ENCODE measurements at places on chromosomes 12 and 14.

DNA sequence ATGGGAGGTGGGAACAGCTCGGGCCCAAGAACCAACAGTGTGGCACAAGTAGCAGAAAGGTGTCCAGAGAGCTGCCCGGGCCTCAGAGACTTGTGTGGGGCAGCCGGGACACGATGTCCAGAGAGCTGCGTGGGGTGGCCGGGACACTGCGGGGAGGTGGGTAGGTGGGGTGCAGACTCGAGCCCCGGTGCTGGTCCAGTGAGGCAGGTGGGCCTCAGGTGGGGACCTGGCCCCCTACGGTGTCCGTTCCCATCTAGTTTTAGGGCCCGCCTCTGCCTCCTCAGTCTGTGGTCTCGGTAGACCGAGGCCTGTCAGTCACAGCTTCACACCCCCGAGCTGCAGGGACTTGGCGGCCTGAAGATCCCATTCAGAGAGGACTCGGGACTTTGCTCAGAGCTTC lies 6.3 kb upstream of the FBRSL1 start:
- DNase-seq, result no peak

DNA sequence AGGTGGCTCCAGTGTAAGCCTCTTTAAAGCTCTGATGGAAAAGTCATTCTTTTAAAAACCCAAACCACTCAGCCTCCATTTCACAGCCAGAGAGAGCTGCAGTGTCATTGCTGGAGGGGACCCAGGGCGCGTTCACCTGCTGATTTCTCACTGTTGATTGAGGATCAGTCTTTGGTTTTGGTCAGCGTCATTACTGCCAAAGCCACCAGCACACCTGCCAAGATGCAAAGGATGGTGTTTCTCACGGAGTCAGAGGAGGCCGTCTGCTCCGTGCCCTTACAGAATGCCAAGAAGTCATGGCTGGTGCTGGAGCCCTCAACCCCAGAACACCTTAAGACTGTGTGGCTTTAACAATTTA lies 32.8 kb upstream of the BATF start:
- DNase-seq, result no peak

DNA sequence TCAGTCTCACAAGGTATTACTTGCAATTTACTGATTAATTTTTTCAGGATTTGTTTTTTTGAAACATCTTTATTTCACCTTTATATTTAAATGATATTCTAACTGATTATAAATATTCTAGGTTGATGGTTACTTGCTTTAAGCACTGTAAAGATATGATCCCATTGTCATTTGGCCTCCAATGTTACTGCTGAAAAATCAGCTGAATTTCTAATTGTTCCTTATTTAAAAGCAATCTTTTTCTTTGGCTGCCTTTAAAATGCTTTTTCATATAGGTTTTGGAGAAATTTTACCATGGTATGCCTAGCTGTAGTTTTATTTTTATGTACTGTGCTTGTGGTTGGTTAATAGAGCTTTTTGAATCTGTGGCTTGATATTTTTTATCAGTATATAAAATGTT lies 275.6 kb upstream of the PPFIA2 start:
- DNase-seq, result no peak

- DNase-seq, result no peak
Observed at GRCh38 chr12:48380596-48380995, 29.9 kb upstream of the ZNF641 start.

- no peak for DNase-seq
Observed at GRCh38 chr12:49761677-49762467, 20.5 kb downstream of the TMBIM6 start.

GRCh38 chr12:124490584-124491305 lies 76.7 kb downstream of the NCOR2 start:
- no peak for DNase-seq

DNA sequence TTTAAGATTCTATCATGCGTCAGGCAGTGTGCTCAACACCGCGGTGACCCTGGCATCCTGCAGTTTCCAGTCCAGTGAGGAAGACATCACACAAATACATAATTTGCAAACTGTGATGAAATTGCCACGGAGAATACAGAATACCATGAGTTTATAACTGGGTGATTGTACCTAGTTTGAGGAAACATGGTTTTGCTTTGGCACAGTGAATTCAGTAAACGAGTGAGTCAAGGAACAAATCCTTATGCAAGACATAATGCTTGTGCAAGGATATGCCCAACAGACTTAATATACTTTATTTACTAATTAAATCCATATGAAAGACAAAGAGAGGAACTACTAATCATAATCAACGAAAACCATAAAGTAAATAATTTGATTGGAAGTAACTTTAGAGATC lies 311.8 kb upstream of the TMTC1 start:
- DNase-seq, result no peak

DNA sequence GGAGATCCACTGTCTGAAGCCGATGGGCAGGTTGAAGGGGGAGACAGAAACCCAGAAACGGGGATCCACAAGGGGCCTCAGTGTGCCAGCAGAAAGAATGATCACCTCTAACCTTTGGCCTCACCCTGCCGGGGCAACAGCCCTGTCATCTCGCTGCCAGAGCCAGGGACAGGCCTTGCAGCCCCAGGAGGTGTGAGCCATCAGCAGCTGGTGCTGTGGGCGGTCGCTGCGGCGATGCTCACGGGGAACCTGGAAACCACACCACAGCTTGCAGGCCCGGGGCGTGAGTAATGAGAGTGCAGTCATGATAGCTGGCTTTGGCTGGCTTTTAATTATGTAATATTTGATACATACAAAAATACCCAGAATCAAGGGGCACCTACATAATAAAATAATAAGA lies 4.7 kb upstream of the TTC7B start:
- no peak for DNase-seq

GRCh38 chr14:68823434-68824206 lies 30.8 kb upstream of the ZFP36L1 start:
- no peak for DNase-seq

GRCh38 chr12:47837190-47838171 lies 17.8 kb upstream of the HDAC7 start:
- DNase-seq, result peak; percentile 85

- peak; percentile 59 for DNase-seq
Observed at GRCh38 chr12:143964-144649, 69.8 kb downstream of the SLC6A12 start.

- DNase-seq, result no peak
Observed at GRCh38 chr14:103118018-103118662, 5.1 kb upstream of the TNFAIP2 start.

GRCh38 chr12:26028953-26029735 lies 70.7 kb downstream of the RASSF8 start:
- peak; percentile 65 for DNase-seq

- no peak for DNase-seq
Observed at GRCh38 chr14:22648506-22648905, 4.4 kb upstream of the OR6J1 start.

- DNase-seq, result no peak
Observed at GRCh38 chr14:94113908-94114588, 3.5 kb downstream of the IFI27 start.

DNA sequence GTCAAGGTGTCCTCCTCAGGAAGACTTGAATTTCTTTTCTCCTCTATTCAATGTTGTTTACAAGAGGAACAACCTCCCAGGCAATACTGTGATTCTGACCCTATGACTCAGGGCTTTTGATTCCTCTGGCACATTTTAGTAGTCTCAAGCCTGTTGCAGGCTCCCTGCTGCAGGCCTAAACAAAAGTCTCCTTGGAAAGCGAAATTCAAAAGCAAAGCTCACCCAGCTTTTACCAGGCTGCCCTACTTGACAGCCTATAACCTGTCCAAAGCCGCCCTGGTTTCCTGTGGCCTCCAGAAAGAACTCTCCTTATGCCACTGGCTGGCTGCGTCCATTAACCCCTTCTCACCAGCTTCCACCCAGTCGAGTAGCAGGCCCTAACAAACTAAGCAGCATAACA lies 11.6 kb downstream of the FGD6 start:
- DNase-seq, result peak; percentile 61

- DNase-seq, result no peak
Observed at GRCh38 chr12:49369411-49370145, 2.3 kb downstream of the SPATS2 start.

- no peak for DNase-seq
Observed at GRCh38 chr12:67085699-67086098, 183.5 kb upstream of the CAND1 start.

DNA sequence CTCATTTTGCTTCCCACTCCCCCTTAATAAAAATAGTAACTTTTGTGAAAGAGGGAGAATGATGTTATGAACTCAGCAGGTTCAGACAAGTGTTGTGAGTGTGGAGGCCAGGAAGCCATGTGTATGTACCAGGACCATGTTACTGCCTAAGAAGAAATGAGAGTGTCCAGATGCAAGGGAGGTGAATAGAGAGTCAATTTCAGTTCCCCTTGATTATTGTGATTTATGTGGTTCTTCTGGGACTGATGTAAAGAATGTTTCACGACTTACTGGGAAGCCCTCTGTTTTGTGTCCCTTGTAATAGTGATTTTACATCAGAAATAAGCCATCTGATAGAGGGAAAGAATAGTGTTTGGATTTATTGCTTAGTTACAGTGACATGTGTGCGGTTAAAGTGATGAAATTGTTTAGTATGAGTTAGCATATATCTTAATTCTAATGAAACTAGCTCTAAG lies 32.5 kb downstream of the FBXO34 start:
- no peak for DNase-seq

DNA sequence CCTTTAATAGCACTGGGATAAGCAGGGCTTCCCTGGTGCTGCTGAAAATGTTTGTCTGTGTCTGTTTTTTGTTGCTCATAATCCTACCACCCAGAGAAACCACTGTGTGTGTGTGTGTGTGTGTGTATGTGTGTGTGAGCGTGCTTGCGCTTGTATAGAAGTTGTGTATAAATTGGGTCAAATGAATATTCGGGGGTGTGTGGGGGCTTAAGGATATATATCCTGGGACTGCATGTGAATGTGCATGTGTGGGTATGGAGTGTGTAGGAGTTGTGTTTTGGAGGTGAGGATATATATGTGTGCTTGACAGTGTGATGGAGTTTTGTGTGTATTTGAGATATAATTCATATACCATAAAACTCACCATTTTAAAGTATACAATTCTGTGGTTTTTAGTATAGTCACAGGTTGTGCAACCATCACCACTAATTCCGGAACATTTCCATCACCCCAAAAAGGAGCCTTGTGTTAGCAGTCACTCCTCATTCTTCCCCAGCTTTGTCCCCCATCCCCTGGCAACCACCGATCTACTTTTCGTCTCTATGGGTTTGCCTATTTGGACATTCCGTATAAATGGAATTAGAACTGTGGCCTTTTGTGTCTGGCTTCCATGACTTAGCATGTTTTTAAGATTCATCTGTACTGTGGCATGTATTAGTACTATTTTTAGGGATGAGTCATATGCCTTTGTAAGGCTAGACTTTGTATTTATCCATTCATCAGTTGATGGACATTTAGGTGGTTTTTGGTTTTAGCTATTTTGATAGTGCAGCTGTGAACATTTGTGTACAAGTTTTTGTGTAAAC lies 25.6 kb downstream of the TCTN1 start:
- no peak for DNase-seq

GRCh38 chr12:104050436-104050835 lies 449 bp upstream of the GLT8D2 start:
- DNase-seq, result no peak

- DNase-seq, result no peak
Observed at GRCh38 chr12:108516511-108517275, 1.6 kb downstream of the FICD start.

- no peak for DNase-seq
Observed at GRCh38 chr14:67998834-67999233, 179.3 kb downstream of the RAD51B start.

GRCh38 chr12:92294676-92295440 lies 149.2 kb upstream of the BTG1 start:
- DNase-seq, result no peak

GRCh38 chr14:96816281-96816680 lies 19.1 kb downstream of the VRK1 start:
- no peak for DNase-seq

DNA sequence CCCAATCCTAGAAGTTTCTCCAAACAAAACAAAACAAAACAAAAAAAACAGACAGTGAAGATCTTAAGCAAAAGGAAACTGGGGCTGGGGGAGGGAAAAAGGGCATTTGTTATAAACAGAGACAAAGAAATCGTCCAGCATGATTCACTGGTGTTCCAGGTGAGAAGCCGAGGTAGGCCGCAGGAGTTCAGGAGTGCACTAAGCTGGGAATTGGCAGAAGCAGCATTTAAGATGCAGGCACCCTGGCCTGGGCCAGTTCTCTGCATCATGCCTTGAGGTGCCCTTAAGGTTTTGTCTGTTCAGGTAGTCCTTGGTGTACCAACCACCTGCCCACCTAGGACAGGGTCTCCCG lies 11.2 kb downstream of the TBX3 start:
- no peak for DNase-seq

DNA sequence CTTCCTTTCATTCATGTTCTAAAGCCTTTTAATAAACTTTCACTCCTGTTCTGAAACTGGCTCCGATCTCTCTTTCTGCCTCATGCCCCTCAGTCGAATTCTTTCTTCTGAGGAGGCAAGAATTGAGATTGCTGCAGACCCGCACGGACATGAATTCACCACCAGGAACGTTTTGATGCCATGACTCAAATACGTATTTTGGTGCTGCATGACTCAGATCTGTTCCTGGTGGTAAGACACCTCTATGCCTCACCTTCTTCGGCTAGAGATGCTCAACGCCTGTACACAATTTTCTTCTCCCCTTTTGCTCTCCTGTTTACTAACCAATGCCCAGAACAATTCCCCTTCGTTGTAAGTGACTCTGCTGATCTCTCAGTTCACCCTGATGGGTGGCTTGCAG lies 52.0 kb upstream of the RIMBP2 start:
- no peak for DNase-seq

DNA sequence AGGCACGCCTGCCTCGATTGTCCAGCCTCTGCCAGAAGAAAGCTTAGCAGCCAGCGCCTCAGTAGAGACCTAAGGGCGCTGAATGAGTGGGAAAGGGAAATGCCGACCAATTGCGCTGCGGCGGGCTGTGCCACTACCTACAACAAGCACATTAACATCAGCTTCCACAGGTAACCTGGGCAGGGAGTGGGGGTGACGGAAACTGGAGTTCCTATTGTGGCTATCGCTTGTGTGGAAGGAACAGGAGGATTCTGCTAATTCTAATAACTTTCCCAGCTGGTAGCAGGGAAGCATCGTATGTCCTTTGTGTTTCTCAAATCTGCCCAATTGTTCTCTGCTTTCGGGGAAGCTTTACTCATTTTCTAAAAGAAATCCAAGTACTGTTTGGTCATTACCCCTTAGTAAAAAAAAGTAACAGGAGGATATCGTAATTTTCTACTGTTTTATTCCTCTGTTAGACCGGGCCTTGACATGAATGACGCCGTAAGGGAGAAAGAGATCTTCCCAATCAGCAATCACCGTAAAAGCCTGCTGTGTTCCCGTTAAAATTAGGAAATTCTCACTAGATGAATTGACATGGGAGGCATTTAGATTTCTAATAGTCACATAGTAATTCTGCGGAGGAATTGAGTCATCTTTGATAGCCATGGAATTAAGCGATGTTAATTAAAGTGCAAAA lies 449 bp downstream of the THAP2 start:
- DNase-seq, result no peak

DNA sequence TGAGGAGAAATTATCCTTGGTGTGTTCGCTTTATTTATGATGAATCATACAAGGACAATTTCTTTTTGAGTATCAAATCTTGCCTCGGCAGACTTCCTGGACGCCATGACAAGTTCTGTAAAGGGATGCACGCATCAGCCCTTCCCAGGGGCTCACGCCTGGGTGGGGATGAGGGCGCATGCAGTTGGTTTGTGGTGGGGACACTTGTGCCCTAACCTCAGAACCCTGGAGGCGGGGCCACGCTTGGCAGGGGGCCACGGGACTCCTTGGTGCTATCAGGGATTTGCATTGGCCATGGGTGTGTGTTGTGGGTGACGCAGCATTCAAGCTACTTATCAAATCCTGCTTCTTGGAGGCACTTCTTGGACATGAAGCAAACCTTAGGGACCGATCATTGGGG lies 143.8 kb upstream of the RTL1 start:
- no peak for DNase-seq

GRCh38 chr14:87975636-87976035 lies 17.3 kb downstream of the GALC start:
- DNase-seq, result no peak

All from LoVo (cell line).